ENCODE measurements at places on chromosomes 13 and 19.

DNA sequence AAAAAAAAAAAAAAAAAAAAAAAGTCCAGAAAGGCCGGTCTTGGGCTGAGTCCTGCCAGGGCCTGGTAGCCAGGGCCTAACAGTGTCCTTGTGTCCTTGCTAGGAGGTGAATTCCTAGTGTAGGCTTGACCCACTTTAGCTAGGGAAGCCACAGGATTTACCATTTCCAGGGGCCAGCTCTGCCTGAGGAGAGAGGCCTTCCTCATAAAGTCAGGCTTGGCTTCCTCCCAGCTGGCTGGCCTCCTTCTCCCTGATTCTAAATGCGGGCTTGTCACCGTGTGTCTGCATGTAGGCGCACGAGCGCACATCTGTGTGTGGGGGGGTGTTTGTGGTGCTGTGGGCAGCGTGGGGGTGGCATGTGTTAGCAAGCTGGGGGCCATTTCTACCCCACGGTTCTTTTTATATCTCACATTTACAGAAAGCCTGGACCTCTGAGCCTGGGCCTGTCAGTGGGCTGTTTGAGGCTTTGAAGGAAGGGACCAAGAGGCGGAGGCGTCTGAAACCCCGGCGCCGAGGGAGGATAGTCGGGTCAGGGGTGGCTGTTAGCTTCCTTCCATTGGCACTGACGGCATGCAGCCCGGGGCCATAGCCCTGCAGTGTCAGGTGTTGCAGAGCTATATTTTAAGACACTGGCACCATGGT lies 31.7 kb downstream of the IER2 start:
- DNase-seq: no peak

DNA sequence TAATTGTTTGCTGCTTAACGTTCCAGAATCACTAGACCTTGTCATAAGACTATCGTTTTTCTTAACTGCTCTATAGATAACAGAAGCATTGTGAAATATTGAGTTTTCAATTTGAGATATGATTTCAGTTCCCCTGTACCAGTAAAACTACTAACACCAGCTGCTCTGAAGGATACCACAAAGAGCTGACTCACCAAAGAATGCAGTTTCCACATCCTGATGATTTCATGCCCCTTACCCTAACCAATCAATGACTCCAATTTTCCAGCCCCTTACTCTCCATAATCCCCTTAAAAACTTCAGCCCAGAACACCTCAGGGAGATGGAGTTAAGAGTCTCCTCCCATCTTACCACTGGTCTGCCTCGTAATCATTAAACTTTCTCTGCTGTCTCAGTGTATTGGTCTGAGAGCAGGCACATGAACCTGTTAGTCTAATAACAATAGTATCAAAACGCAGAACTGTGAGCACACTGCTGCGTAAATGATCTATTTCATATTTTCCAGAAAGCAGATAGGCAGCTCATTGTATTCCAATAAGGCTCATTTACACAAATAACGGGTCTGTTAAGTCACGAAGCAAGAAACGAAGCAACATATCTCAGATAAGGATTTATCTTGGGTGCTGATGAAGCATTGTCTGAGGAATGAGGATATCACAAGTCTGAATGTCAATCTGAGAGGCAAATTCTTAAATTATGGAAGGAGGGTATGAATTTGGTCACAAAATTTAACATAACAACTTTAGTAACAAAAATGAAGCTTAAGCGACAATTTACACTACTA lies 14.1 kb upstream of the CCNA1 start:
- DNase-seq: no peak

DNA sequence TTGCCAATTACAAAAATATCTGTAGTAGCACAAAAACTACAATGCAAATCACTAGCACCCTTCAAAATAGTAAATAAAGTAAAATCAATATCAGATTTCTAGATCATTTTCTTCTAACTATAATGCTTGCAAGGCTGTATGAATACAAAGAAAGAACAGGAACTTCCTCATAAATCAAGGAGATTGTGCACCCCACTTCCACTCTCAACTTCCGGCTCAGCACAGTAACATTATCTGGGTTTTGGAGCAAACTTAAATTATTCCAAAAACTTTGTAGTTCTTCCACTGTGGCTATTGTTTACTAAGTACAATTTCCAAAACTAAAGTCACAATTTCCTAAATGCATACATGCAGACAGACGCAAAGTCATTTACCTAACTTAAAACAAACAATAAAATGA lies 778.3 kb upstream of the SLC10A2 start:
- no peak for DNase-seq

DNA sequence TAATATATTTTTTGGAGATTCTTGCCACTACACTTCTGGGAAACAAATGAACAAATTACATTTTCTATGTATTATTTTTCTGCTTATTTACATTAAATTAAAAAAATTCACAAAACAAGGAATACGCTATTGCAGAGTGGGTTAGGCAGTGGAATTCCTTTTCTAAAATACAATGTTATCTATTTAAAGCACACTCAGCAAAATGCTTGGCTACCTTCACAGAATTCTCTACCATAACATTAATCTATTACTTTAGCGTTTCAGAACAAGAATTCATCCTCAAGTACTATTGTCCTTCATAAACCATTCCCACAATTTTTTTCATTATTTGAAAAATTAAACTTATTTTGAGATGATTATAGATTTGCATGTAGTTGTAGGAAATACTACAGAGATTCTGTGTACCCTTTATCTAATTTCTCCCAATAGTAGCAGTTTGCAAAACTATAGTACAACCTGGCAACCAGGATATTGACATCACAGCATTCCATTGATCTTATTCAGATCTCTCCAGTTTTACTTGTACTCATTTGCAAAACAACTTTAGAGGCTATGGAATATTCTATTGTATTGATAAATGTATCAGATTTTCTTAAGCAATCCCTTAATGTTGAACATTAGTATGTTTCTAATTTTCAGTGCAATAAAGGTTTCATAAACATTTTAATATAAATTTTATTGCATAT lies 120.9 kb downstream of the DLEU7 start:
- no peak for DNase-seq

DNA sequence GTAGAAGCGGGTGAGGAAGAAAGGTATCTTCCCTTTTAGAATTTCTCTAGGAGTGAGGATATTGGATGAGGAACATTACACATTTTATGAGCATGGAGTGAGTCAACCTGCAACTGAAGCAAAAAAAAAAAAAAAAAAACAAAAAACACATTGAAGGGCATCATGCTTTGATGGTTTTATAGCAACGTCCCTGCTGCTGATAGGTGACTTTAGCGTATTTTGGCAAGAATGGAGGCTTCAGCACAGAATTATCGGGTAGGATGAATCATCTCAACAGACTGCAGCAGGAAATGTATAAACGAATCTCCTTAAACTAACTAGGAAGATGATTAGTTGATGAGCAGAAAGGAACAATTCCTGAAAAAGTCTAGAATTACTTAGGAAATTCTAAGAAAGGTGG lies 1359.6 kb upstream of the ATXN8OS start:
- DNase-seq: no peak

DNA sequence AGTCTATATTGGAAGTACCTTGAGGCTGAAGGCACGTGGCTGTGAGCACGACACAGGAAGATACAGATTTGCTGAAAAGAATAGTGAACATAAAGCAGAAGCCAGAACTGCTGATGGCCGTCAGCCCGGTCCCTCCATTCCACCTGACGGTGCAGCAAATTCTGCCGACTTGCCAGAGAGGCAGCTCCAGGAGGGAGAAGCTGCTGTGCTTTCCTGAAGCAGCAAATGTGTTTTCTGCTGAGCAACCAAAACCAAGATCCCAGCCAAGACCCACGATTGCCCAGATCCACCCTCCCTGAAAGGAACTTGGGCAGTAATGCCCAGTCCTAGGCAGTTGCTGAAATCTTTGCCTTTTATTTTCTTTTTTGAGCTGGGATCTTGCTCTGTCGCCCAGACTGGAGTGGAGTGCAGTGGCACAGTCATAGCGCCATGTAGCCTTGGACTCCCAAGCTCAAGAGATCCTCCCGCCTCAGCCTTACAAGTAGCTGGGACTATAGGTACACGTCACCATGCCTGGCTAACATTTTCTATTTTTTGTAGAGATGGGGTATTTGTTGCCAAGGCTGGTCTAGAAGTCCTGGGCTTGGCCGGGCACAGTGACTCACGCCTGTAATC lies 7.0 kb upstream of the RCN3 start:
- DNase-seq: no peak

- DNase-seq: peak; percentile 57
Measured at GRCh38 chr19:41706741-41707501, 1.5 kb upstream of the CEACAM5 start.

- DNase-seq: no peak
Measured at GRCh38 chr13:30809787-30810186, 74.4 kb downstream of the ALOX5AP start.

DNA sequence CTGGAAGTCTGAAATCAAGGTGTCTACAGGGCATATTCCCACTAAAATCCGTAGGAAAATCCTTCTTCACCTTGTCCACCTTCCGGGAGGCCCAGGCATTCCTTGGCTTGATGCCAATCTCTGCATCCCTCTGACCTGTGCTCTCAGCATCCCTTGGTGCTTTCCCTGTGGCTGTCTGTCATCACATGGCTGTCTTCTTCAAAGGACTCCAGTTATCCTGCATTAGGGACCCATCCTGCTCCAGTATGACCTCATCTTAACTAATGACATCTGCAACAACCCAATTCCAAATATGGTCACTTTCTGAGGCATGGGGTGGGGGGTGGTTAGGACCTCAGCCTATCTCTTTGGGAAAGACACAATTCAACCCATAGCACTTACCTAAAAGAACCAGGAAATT lies 423.8 kb downstream of the IRS2 start:
- DNase-seq: no peak

GRCh38 chr13:21894703-21895699 lies 224.1 kb downstream of the FGF9 start:
- no peak for DNase-seq

DNA sequence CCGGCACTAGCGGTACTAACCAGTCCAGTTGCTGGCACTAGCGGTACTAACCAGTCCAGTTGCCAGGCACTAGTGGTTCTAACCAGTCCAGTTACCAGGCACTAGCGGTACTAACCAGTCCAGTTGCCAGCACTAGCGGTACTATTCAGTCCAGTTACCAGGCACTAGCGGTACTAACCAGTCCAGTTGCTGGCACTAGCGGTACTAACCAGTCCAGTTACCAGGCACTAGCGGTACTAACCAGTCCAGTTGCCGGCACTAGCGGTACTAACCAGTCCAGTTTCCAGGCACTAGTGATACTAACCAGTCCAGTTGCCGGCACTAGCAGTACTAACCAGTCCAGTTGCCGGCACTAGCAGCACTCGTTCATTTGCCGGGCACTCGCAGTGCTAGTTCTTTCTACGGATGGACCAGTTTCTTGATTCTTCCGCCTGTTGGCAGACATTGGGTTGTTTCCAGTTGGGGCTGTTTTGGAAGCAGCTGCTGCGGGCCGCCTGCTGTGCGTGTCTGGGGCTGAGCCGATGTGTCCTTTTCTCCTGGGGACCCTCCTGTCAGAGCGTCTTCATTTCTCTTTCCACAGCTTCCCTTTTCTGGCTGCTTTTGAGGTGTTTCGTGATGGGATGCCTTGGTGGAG lies 123.4 kb upstream of the MCF2L start:
- no peak for DNase-seq

DNA sequence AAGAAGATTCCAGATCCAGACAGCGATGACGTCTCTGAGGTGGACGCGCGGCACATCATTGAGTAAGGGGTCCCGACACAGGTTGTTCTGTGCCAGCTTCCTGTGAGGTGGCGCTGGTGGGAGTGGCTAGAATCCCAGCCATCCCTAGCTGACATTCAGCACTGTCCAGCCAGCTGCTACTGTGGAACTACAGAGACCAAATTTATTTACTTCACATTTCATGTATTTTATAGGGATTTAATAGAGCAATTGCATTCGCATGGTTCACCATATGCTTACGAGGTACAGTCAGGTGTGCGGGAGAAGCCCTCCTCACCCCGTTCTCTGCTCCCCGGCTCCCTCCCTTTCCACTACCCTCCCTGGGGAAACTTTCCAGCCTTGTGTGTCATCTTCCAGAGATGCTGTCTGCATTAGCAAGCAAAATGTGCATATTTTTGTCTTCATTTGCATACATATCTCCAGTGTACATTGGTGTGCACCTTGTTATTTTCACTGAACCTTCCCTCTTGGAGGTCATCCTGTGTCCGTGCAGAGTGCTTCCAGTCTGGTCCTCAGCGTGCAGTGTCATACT lies 47.2 kb downstream of the SMARCA4 start:
- no peak for DNase-seq

DNA sequence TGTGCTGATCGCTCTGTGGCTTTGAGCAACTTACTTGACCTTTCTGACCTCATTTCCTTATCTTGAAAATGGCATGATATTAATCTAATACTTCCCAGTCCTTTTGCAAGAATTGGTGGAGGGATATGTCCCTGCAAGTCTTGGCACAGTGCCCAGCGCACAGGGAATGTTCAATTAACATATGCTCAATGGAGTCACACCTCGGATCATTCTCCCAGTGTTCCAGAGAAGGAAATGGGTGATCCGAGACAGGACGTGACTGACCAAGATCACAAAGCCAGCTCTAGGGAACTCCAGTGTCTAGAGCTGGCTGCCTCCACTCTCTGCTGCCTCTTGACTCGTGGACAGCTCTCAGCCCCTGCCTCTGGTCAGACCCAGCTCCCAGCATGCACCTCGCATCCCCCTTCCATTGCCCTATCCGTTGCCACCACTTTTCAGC lies 3.6 kb downstream of the CDC42EP5 start:
- no peak for DNase-seq

DNA sequence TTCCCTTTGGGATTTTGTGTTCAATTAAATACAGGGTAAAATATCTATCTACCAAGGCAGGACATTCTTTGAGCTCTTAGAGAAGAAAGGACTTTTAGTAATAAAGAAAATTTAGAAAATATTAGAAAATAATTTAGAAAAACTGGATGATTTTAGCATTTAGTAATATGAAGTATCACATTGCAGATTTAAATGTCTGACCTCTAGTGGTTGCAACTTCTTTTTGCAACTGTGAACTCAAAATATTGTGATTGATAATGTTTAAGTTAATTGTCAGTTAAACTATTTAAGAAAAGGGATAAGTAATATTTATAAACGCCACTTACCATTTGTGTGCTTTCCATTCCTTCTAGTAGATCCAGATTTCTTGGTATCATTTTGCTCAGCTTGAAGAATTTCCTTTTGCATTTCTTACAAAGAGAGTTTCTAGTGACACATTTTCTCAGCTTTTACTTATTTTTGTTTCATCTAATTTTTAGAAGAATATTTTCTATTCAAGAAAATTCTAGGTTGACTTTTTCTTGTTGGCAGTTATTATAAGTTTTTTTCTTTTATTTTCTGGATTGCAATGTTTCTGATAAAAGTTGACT lies 10.3 kb upstream of the POSTN start:
- no peak for DNase-seq

DNA sequence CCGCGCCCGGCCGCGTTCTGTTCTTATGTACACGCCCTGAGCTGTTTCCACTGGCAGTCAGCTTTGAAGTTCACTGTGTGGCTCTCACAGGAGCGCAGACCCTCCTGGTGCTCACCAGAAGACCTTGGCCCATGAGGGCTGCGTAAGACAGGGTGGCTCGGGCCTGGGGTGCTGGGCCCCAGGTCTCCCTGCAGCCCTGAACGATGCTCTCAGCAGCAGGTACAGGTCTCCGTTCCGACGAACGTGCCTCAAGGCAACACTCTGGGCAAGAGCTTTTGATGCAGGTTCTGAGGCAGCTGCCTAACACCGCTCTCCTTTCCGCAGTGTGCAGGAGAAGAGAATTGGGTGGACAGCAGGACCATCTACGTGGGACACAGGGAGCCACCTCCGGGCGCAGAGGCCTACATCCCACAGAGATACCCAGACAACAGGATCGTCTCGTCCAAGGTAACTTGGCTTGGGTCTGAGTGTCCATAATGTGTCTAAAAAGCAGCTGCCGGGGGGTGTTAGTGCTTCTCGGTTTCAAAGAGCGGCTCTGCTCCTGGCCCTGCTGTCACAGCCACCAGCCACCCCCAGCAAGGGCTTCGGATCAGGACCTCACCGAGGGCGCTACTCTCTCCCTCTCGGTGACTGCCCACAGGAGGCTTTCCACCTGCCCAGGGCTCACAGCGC lies 95.1 kb downstream of the ATP11A start:
- DNase-seq: no peak

All from COR-L47 (cell line).